Stimulated activated naive CD4-positive, alpha-beta T cell (primary cell): ENCODE measurements at places on chromosomes 5 and 9.

DNA sequence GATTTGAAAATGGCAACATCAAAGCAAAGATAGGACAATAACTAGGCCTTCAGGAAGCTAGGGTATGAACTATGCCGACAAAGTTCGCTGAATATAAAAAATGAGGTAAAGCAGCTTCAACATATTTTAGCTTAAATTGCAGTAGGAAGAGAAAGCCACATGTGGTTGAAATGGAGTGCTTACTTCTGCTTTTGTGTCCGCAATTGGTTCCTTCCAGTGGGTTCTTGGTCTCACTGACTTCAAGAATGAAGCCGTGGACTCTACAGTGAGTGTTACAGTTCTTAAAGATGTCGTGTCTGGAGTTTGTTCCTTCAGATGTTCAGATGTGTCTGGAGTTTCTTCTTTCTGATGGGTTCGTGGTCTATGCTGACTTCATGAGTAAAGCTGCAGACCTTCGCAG is 95.2 kb downstream of the APTX start:
- DNase-seq = no peak

- no peak for DNase-seq
Observed at GRCh38 chr5:15959370-15960164, 220.0 kb downstream of the MARCHF11 start.

GRCh38 chr5:10421896-10422691 is 19.6 kb upstream of the ROPN1L start:
- no peak for DNase-seq

DNA sequence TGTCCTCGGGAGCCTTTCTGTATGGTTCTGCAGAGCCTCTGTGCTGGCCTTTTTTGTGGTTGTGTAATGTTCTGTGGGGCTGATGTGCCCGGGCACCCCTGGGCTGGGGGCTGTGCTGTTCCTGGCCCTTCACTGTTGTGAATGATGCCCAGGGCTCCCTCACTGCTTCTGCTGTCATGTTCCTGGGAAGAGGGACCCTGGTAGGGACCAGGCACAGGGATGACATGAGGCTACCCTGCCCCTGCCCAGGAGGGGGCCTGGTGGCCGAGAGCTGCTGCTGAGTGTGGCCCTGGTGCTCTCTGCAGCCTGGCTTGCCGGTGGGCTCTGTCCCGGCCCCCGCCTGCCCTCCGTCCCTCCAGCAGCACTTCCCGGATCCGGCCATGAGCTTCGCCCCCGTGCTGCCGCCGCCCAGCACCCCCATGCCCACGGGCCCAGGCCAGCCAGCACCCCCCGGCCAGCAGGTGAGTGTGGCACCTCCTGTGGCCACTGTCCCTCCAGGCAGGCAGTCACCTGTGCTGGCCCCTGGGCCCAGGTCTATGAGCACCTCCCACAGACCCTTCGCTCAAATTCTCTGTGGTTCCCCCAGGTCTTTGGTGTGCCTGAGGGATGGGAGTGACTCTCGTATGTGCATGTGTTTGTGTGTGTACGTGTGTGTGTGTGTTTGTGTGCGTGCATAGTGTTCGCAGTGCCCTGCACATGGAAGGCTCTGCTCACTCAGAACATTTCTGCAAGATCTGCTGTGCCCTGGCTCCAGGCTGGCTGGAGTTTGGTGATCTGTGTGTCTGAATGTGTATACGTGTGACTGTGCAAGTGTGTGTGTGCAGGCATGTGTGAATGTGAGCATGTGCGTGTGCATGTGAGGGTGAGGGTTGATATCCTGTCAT is 72.3 kb downstream of the WNK2 start:
- no peak for DNase-seq

DNA sequence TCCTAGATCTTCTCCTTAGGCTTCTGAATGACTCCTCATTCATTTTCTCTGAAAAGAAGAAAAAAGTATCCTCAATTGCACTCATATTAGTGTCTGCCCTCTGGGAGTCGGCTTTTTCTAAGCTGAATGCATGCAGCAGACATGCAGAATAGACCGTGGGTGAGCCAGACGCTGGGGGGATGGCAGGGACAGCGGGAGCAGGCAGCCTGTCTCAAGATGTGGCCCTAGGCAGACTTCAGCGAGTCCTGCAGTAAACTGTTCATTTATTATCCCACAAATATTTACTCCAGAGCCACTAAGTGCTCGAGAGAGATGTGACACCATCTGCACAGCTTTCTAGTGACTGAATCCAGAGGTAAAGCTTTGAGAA is 164.9 kb upstream of the RAI14 start:
- DNase-seq = no peak

DNA sequence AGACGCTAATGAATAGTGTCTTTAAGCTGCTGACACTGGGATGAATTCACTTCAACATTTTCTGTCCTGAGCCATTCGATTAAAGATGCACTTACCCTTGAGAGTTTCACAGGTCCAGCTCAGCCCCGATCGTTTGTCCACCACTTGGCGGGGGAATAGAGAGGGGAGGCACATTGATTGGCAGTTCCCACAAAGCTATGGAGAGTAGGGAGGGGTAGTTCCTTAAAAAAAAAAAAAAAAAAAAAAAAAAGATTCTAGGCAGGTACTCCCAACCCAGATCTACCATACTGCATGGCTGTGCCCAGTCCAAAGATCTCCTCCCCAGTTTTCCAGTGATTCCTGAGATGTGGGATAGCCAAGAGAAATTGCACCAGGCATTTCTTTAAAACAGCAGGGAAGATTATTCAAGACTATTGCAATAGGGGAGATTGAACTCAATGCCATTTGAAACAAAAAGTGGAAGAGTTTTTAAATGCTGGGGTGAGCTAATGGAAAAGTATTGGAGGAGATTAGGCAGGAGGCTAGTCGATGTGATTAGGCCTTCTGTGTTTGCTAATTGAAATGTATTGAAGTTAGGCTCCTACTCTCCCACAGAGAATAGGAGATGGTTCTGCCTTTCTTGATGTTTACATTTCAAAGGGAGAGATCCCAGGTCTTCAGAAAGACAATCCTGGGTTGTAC is 2217.4 kb upstream of the WWC1 start:
- DNase-seq = no peak

- no peak for DNase-seq
Observed at GRCh38 chr9:101398930-101399642, 435 bp downstream of the ZNF189 start.
